ENCODE measurements at places on chromosomes 12 and 14.
A peak's percentile ranks its signal among the peaks of the same experiment; 100 is the strongest.

GRCh38 chr12:113795445-113795844, 170.7 kb downstream of the RBM19 start:
- DNase-seq = no peak

- DNase-seq = no peak
Measured at GRCh38 chr12:95700316-95700785, 90.2 kb downstream of the NTN4 start.

DNA sequence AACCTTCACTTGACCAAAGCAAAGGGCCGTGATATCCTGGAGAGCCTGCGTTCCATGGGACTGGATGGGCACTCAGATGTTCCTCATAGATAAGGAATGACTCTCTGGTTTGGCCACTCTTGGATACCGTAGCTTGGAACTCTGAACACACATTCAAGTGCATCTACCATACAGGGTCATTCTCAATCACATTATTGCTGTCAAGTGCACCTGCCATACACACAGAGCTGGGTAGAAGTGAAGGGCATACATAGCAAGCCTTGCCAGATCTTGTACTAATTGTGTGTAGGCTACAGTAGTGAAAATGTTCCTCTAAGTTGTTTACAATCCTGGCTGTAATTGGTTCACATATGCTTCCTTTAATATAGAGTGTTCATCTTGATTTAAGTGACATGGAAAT, 58.3 kb downstream of the PELI2 start:
- DNase-seq = no peak

DNA sequence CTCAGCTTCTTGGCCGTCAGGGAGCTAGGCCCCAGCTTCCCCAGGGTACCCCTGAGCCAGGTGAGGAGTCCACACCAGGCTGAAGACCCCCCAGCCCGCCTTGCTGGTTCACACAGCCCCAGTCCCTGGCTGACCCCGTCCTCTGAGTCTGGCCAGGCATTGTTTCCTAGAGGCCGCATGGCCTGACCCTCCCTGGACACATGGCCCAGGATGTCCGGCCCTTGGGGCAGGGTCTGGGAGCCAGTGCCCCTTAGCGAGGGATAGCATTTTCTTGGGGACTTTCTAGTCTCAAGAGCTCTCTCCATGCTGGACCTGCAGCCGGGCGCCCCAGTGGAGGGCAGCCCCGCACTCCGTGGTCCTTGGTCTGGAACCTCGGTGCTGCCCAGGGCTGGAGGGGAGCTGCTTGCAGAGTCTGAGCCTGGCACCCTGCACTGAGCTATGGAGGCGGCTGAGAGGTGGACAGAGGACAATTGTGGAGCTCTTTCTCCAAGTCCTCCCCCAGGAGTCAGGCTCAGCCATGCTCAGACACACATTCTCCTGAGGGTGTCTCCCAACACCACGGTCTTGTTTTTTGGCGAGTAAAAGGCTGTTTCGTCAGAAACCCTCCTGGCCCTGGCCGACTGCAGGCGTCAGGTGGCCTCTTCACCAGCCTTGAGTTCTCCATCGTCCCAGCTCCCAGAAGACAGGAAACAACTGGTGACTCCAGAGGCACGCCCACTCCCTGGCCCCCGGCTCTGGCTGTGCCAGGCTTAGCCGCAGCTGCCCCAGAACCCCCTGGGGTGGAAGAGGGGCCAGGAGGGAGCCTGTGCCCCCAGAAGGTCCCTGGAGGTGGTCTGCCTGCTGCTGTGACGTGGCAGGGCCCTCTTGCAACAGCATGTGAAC, 17.6 kb upstream of the CRIP2 start:
- DNase-seq = no peak

- no peak for DNase-seq
Measured at GRCh38 chr12:21604245-21605101, at the start of gene GYS2. GYS2 (minus strand) TSS chr12:21604847; CDS start chr12:21604592, 255 bp downstream.

DNA sequence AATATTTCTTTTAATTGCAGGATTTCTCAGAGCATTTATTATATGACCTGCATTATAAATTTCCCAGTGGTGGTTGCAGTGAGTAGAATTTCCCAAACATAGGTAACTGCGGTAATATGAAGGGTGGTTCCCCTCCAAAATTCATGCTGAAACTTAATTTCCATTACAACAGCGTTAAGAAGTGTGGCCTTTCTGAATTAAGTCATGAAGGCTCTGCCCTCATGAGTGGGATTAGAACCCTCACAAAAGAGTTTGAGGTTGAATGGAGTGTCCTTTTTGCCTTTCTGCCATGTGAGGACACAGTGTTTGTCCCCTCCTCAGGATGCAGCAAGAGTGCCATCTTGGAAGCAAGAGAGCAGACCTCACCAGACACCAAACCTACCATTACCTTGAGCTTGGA, 233.6 kb downstream of the KTN1 start:
- DNase-seq = no peak

GRCh38 chr12:121653999-121654398, 15.5 kb downstream of the MORN3 start:
- peak; percentile 7 for DNase-seq

DNA sequence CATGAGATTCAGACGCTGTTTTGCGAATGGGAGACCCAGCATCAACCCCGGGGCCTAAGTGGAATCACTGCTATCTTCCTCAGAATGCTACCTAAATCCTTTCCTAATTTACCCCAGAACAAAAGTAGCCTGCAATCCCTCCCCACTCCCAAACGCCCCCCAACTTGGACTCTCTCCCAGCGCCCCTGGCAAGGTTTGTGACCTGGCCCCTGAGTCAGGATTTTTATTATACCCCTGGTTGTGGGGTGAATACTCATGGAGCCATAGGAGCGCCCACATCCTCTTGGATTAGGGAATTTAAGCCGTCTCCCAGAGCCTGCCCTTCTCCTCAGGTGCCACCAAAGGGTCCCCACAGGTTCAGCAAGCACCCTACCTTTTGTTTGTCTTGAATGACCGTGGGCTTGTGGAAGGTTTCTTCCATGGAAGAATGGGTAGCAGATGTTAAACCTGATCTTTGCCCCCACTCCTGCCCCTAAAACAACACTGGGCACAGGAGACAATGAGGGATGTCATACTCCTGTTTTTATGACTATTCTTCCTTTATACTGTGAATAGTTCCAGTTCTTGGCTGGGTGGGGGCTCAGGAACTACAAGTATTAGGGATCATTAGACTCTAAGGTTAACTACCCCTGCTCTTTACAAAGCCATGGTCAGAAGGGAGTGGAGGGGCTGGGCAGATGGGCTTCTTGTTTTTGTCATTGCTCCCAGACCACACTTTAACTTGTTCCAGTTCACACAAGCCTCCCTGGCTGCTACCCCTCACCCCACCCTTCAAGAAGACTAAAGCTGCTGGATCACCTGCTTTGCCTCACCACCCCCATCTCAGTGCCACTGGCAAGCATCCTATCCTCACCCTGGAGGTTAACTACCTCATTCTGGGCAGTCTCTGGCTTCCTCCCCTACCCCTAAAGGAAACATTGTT, 630 bp downstream of the MYL6B start:
- peak; percentile 28 for DNase-seq

GRCh38 chr14:99430491-99430890, 50.2 kb downstream of the SETD3 start:
- DNase-seq = peak; percentile 9

DNA sequence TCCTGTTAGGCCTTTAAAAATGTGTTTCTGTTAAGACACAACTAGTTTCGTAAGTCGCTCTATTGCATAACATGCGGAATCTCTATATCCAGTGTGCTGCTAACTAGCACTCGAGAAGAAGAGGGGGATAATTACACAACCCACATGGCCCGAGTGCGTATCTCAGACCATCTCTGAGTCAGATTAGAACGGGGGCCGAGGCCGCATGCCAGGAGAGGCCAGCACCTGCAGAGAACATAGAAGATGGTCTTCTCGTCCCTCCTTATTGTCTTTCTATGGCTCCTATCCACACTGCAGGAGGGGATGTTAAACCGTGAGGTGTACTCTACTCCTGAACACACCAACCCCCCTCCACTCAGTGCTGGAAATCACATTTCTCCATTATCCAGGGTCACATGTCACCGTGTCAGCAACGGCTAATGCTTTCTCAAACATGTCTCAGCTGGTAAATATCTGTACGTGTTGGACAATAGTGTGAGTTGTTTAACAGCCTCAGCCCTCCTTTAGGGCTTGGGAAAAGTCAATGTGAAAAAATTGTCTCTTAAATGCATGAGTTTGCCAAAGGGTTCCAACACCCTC, 56.3 kb downstream of the CCDC88C start:
- no peak for DNase-seq

DNA sequence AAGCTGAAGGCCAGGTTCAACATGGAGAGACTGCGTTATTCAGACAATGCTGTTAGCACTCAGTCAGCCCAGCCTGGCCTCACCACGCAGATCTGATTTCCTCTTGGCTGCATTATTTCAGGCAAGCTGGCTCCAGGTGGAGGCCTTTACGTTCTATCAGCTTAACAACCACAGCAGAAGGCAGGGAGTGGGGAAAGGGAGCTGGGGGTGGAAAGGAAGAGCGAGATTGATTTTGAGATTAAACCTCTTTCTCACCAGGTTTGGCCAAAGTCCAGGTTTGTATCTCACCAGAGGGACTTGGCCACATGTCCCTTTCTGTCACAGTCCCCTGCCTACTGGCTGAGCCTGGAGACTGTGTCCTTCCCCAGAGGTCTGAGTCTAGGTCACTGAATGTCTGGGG, 543.7 kb upstream of the TMEM132C start:
- peak; percentile 97 for DNase-seq

GRCh38 chr12:13947276-13947946, 34.0 kb downstream of the GRIN2B start:
- DNase-seq = no peak

DNA sequence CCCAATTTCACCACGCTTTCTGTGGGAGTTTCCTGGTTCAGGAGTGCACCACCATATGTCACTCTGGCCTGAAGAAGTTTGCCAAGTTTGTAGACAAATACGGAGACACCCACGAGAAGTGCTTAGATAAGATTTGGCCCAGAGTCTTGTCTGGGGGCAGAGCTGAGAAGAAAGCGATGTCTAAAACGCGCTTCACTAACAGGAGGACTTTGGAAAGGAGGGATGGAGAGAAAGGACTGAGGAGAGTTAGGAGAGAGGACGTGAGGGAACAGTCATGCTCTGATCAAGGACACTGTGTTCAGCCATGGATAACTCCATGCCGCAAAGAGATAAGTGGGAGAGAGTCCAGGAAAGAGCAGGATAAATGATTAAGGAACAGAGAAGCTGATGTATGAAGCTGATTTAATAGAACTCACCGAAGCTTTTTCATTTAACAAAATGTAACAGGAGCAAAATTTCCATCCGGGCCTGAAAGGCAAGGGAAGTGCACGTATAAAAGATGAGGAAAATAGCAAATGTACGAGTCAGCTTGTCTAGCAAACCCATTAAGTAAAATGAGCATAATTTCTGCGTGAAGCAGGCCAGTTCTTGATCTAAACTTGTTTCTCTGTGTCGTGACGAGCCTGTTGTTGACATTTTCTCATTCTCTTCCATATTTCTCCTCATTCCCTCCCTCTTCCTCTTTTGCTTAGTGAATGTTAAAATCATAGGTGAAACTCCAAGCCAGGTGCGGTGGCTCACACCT, 23.4 kb upstream of the MAP3K9 start:
- no peak for DNase-seq

DNA sequence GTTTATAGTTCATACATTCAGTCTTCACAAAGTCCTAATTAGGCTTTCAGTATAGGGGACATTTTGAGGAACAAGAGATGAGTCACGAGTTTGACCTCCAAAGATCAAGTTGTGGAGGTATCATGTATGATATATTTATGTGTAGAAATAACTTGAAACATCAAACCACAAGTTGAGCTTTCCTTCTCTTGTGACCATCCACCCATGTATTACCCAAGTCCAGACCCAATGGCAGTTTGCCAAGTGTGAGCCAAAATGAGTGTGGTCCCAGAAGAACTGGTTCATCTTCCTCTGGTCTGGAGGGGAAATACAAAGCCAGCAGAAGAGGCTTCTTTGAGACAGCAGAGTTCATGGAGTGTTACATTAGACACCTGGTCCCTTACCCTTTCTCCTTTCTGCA, 104.9 kb downstream of the ATP23 start:
- no peak for DNase-seq

GRCh38 chr12:24997970-24998582, 49.2 kb upstream of the BCAT1 start:
- peak; percentile 80 for DNase-seq

DNA sequence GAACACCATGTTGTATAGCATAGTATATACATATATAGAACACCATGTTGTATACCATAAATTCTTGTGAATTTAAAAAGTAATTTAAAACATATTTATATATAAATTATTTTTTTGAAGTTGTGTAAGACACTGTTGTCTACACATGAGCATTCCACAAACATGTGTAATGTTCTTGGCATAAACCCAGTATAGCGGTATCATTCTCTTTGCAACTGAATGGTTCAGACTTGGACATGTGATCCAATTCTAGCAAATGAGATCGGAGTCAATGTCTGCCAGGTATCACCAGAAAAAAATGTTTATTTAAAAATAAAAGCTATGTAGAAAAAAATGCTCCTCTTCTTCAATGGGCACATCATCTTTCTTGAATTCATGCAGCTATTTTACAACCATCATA, 33.9 kb downstream of the CEP290 start:
- DNase-seq = no peak

DNA sequence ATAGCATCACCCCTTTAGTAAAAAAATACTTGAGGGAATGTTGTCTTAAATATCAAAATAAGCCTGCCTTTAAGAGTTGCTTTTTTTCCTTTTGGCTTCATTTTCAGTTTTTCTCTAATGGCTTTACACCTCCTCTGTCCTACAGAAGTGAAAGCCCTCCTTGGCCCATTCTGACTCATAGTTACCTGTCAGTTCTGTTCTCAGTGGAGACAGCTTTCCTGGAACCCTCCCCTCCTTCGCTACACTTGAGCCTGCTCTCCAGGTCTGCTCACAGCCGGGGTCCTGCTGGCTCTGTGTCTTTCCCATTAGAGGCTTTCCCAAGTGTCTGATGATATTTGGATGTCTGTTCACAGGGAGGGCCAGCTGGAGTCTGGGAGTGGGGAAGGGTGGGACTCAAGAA, 84.0 kb downstream of the PELI2 start:
- peak; percentile 84 for DNase-seq

- DNase-seq = peak; percentile 70
Measured at GRCh38 chr14:102848830-102849525, 71.7 kb downstream of the TRAF3 start.

- no peak for DNase-seq
Measured at GRCh38 chr12:50751948-50752721, 11.8 kb upstream of the ATF1 start.

DNA sequence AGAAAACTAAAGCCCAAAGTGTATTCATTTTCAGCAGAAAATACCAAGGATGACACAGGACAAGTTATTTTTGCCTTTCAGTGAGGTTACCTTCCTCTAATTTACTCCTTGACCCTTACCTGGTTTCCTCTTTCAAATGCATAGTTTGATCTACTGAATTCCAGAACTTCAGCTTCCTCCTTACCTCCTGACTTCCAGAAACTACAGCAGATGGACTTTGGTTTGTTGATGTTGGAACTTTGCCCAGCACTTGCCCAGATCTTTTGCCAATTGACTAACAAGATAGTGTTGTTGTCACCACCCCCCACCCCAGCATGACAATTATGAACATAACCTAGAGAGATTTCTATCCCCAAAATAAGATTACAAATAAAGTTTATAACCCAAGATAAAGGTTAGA, 63.2 kb downstream of the NAV3 start:
- peak; percentile 64 for DNase-seq
